ENCODE measurements at places on chromosomes 5 and 9.

- DNase-seq = no peak
Measured at GRCh38 chr9:5416953-5417352, 20.8 kb downstream of the PLGRKT start.

DNA sequence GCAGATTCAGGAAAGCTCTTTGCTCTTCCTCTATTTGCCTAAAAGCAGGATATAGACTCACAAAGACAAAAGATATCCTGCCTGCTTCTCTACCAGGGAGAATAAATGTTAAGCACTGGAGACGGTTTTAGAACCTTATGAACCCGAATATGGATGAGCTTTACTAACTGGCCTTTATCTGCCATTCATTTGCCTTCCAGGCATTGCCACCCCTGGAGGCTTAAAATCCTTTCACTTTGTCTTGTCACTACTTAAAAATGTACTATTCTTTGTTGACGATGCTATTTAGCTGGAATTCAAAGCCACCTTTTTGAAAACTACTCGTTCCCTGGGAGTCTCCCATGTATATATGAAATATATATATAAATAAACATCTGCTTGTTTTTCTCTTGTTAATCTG, 23.2 kb upstream of the LVRN start:
- no peak for DNase-seq

DNA sequence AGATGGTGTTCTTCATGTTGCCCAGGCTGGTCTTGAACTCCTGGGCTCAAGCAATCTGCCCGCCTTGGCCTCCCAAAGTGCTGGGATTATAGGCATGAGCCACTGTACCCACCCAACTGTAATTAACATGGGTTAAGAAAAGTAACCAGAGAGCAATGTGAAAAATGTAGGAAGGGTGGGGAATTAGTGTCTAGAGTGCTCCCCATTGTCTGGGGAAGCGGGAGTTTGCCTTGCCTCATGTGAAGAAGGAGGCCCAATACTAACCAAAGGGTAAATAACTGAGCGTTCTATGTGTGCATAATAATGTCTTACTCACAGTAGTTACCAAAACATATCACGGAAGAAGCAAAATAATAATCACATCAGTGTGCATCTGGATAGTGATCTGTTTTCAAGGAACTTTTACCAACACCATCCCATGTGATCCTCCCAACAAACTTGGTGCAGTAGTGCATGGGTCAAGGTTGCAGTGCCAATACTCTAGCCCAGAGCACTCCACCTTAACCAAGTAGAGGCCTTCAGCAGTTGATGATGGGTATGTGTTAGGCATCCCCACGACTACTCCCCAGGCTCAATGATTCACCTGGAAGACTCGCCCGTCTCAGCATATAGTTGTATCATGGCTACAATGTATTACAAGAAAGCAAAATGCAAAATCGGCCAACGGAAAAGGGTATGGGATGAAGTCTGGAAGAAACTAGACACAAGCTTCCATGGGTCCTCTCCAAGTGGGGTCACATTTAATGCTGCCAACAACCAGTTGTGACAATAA, 26.2 kb downstream of the GNAQ start:
- DNase-seq = no peak

DNA sequence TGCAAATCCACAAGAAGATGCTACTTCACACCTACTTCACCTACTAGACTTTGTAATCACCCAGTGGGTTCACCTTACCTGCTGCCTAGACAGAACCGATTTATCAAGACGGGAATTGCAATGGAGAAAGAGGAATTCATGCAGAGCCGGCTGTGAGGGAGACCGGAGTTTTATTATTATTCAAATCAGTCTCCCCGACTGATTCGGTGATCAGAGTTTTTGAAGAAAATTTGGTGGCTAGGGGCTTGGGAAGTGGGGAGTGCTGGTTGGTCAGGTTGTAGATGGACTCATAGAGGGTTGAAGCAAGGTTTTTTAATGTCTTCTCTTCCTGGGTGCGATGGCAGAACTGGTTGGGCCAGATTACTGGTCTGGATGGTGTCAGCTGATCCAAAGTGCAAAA, 23.4 kb downstream of the SFXN1 start:
- DNase-seq = no peak

DNA sequence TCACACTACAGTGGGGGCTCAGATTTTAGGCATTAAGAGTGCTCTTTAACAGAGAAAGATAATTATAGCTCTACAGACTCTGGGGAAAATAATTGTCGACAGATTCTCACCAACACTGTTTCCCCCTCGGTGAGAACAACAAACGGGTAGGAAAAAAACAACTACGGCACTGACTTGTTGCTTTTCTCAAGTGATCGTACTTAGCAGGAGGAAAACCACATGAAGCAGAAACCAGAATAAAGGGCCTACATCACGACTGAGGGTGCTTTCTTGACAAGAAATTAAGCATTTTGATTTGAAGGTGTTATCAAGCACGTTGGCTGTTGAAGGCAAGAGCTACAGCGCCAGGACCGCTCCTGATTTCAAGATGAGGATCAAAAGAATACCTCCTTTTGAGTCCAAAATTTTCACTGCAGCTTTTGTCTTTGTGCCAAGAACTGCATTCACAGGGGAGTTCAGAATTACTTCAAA, 27.2 kb upstream of the CER1 start:
- DNase-seq = no peak

DNA sequence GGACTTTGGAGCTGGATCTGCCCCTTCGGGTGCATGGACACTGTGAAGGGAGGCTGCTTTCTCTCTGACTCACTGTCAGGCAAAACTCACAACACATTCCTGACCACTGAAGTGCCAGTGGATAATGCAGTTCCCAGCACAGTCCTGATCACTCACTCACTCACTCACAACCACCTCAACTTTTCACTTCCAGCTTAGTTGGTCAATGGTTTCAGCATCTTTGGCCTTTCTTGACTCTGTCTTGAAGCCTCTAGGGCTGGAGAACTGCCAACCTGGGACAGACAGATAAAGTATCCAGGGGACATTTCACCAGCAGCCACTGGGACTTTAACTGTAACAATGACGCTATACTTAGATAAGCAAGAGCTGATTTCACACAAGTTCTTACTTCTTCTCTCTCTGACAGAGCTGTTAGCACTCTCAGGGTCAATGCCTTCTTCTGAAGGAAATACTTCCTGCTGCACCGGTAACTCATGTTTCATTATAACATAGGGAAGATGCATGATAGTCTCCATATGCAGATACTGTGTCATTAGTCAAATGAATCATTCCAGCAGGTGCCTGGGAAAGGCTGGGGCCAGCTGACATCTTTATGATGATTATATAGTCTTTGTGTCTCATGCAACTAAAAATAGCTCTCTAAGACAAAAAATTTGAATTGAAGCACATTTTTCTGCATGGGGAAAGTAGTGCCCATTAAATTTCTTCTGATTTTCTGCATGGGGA, 499.0 kb downstream of the SEMA5A start:
- no peak for DNase-seq

DNA sequence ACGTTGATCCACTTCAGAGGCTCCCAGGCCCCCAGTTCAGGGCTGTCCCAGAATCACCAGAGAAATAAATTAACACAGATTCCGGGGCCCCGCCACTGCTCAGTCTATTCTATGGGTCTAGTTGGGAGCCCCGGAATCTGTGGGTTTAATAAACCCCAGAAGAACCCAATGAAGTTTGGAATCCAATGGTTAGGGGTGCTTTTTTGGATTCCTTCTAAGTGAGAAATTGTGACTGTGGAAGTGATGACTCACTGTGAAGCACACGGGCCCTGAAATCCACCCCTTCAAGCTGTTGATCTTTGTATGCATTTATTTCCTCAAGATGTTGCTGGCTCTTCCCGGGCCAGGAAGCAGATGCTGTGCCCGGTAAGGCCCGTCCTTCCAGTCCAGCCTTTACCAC, 57.3 kb upstream of the SLC28A3 start:
- DNase-seq = no peak

GRCh38 chr9:135126451-135127187, 39.2 kb downstream of the OLFM1 start:
- DNase-seq = no peak

DNA sequence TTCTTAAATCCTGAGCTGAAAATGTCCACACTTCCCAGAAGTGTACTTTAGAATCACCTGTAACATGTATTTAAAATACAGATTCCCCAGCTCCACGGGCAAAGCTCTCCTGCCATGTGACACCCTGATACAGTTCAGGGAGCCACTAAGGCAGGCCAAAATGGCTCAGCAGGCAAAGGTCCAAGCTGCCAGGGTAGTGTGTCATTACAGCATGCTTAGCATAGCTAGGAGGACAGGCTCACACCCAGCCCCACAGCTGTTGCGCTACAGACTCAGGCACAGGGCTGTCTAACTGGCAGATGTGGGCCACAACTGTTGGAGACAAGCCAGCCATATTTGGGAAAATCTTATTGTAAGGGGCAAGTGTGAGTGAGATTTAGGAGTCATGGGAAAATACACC, 73.0 kb downstream of the C9orf85 start:
- no peak for DNase-seq

- DNase-seq = peak; percentile 73
Measured at GRCh38 chr5:6832994-6833393, 119.8 kb downstream of the TENT4A start.

DNA sequence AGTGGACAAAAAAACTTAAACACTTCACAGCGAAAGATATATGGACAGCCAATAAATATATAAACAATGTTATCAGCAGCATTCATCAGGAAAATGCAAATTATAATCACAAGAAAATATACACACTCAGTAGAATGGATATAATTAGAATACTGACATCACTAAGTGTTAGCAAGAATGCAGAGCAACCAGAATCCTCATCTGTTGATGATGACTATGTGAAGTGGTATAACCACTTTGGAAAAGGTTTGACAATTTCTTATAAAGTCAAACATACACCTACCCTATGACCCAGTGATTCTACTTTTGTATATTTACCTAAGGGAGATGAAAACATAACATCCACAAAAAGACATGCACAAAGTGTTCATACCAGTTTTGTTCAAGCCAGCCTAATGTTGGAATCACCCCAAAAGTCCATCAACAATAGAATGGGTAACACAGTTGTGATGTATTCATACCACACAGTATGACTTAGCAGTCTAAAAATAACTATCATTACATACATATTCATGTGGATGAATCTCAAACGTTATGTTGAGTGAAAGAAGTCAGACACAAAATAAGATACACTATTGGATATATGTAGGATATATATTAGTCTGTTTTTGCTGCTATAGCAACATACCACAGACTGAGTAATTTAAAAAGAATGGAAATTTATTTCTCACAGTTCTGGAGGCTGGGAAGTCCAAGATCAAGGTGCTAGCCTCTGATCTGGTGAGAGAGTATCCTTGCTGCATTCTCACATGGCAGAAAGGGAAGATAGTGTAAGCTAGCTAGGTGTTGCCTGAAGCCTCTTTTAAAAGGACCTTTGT, 148.8 kb upstream of the ADAMTSL1 start:
- no peak for DNase-seq

DNA sequence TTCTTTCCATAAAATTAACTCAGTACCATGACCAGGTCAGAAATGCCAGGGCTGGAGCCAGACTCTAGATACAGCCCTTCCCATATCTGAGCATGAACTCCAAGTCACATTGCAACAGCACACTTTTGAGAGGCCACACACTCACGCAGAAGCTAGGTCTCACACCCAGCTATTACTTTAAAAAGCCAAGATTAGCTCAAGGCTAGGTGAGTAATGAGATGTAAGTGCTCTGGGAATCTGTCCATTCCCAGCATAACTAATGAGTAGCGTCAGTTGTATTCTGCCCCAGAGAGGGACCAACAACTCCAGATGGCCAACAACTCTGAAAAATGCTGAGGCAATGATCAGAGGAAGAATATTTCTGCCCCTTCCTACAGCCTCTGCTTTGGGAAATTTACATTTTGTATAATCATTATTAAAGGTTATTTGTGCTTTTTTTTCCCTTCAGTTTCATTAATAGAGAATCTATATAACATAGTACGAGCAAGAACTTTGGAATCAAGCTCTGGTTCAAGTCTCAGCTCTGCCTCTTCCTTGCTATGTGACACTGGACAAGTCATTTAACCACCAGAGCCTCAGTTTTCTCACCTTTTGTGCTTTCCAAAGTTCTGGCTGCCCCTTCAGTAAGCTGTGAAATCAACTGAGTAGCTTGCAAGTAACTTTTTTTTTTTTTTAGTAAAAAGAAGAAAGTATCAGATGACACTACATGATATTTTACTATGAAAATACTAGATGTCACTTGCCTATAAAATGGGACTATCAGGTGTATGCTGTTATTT, 118.3 kb downstream of the NR6A1 start:
- DNase-seq = no peak

- no peak for DNase-seq
Measured at GRCh38 chr5:67639313-67639712, 442.7 kb upstream of the CD180 start.

GRCh38 chr5:9932770-9933169, 302.6 kb upstream of the TAS2R1 start:
- no peak for DNase-seq

- no peak for DNase-seq
Measured at GRCh38 chr5:40397091-40397490, 282.6 kb upstream of the PTGER4 start.

DNA sequence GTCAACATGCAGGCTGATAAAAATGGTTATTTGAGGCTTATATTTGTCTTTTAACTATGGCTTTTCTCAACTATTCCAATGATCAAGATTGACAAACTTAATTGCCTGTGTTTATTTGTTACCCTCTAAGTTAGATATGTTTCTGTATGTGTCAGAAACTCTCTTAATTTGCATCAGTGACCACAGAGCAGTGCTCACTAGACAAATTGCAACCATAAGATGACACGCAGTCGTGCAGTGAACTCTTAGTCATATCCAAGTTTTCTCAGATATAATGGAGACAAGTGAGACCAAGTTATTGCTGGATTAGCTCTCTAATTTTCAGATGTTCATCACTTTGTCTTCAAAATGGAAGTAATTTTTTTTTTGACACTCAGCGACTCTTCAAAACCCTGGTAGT, 342.2 kb upstream of the RFX3 start:
- no peak for DNase-seq

DNA sequence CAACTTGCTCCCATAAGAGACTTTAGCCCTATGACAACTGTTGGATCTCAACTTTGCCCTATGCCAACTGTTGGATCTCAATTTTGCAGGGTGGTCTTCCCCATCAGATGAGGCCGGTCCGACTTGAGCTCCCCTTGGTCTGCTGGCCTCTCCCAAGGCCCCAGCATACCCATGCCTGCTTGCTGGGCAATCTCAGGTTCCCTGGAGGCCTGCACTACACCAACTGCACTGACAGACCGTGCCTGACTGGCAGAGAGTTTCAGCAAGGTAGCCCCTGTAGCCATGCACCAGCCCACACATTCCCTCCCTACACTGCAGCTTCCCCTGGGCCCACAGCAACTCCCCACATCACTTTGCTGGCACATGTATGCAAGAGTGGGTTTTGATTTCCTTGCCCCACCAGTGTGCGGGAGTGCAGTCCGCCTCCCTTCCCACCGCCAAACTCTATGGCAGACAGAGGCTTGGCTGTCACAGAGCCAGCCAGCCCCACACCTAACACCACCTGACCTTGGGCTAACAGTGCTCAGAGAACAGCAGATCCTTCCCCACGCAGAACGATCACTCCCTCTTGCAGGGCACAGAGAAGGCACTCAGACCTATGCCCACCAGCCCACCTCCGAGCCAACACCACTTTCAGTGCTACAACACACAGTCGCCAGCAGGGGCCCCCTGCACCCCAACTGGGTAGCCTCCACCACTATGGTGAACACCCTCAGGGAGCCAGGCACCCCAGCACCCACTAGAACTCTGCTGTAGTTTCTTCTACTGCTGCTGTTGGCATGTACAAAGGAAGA, 279.9 kb upstream of the COX7C start:
- no peak for DNase-seq
